ENCODE measurements at places on chromosomes 3 and 15.

GRCh38 chr15:72502220-72502809 lies 28.2 kb downstream of the ARIH1 start:
- no peak for DNase-seq

GRCh38 chr3:97037294-97037943 lies 223.0 kb downstream of the EPHA6 start:
- no peak for DNase-seq

- no peak for DNase-seq
Measured at GRCh38 chr3:47856669-47857068, 53.7 kb downstream of the DHX30 start.

DNA sequence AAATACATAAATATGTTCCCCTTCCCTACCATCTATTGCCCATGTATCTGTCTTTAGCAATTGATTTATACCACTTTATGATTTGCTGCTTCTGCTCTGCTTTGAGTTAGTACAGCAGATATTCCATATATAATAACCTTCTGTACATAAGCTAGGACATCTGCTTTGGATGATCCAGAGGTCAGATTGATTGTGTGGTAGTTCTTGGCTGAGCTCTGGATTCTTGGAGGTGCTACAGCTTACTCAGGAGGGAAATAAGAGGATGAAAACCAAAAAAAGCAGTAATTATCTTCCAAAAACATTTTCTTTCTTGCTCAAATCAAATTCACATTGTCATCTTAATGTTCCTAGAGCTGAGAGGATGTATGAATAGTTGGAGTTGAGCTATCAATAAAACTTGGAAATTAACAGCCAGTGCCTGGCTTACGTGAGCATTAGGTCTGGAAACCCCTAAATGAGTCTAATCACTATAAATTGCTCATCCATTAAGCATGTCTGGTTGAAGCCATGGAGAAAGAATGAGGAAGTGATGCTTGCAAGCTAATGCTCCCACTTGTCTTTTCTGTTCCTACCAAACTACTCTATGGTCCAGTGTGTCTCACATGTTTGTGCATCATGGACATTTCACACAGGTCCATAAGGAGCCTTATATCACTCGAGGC lies 36.3 kb upstream of the TMEM42 start:
- DNase-seq: no peak

- no peak for DNase-seq
Measured at GRCh38 chr15:78909160-78909695, 35.6 kb downstream of the CTSH start.

DNA sequence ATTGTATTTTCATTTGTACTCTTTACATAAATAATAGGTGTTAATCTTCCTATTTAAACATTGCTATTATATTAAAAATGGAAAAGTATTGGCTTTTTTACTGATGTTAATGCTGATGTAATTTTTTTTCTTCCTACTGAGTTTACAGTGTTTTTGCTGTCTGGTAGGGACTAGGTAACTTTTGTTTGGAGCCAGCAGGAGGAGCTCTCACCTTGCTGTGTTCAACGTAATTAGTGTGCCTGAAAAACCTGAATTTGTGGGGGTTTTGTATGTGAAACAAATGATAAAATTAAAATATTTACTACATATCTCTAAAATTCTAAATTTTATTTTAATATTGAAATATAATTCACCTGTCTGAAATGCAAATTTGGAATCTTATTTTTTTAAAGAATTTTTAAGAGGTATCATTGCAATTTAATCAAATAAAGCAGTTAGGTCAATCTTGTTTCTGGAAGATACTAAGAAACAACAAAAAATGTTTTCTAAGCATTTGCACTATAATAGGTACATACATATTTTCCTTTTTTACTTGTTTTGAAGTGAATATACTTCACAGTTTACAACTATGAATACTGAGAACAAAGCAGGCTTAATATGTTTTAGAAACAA lies 48.8 kb downstream of the EPHA6 start:
- DNase-seq: no peak

- no peak for DNase-seq
Measured at GRCh38 chr3:17027318-17027717, 142.6 kb downstream of the PLCL2 start.

- DNase-seq: no peak
Measured at GRCh38 chr3:67685499-67685898, 31.1 kb upstream of the SUCLG2 start.

GRCh38 chr3:97983933-97984491 lies 11.8 kb upstream of the RIOX2 start:
- DNase-seq: no peak

DNA sequence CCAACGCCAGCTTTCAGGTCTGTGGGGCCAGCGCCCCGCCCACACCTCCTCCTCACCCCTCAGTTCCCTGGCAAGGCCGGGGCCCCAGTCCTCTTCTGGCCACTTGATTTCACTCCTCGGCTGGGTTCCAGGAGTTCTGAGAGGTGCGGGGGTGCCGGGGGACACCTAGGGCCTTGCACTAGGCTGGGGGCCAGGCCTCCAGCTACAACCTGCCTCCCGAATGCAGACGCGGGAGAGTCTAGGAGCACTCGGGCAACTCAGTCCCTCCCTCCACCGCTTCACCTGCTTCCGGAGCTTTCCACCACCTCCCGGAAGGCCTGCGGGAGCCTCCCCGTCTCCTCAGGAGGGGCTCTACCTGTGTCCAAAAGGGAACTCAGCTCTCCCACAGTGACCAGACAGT lies 35.6 kb downstream of the TNK2 start:
- no peak for DNase-seq

GRCh38 chr3:16366581-16366980 lies 101.6 kb downstream of the OXNAD1 start:
- no peak for DNase-seq

- no peak for DNase-seq
Measured at GRCh38 chr3:45792036-45792435, 4.3 kb downstream of the SLC6A20 start.

DNA sequence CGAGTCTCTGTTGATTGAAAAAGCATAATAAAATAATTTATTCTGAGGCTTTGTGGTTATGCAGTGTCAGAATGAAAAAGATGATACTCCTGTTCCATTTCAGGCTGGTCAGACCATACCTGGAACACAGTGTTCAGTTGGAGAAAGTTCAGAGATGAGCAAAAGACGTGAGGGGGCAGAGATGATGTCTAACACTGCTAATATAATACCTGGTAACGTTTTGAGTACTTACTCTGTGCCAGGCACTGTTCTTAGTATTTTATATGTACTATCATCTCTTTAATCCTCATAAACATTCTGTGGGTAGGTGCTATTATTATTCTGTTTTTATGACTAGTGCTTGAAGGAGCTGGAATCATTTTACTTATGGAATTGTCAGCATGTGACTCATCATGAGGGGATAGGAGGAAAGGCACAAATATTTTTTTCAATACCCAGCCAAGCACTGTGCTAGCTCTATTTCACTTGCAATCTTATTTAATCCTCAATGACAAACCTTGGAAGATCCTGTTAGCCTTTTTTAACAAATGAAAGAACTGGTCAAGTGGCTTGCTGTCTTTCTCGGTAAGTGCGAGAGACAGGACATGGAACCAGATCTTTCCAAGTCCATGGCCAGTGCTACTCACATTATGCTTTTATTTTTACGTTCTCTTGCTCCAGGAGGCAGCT lies 31.8 kb downstream of the IQGAP1 start:
- no peak for DNase-seq

- no peak for DNase-seq
Measured at GRCh38 chr15:67413770-67414390, 107.1 kb upstream of the C15orf61 start.

- DNase-seq: no peak
Measured at GRCh38 chr3:119343719-119344118, 49.5 kb downstream of the ARHGAP31 start.

DNA sequence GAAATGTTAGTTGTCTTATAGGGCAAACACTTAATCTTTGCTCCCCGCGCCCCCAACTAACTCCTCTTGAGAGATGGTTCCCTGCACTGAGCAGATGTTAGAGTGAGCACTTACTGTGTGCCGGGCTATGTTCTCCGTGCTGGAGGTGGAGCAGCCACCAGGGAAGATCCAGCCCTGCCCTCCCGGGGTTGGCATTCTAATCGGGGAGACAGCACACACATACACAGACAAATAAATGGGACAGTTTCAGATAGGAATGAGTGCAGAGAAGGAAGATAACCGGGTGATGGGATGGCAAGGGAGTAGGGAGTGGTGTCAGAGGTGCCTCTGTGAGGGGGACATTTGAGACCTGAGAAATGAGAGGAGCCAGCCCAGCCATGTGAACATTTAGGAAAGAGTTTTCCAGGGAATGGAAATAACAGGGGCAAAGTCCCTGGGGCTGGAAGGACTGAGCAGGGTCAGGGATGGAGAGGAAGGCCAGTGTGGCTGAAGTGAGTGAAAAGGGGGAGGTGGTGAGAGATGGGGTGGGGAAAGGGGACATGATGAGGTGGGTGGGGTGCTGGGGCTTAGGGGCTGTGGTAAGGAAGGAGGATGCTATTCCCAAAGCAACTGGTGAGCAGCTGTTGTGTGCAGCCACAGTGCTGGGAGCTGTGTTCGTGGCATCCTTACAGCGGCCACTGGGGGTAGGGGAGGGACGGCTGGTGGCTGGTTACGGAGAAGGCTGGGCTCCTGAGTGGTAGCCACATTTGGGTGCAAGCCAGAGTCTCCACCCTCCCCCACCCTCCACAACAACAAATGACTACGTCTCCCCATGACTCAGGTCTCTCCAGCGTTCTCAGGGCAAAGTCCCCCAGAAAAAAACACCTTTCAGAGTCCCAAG lies 15.4 kb upstream of the FGD5 start:
- no peak for DNase-seq

- no peak for DNase-seq
Measured at GRCh38 chr3:43160664-43161063, 54.8 kb upstream of the POMGNT2 start.

GRCh38 chr15:101573951-101574350 lies 78.2 kb downstream of the TM2D3 start:
- DNase-seq: no peak

DNA sequence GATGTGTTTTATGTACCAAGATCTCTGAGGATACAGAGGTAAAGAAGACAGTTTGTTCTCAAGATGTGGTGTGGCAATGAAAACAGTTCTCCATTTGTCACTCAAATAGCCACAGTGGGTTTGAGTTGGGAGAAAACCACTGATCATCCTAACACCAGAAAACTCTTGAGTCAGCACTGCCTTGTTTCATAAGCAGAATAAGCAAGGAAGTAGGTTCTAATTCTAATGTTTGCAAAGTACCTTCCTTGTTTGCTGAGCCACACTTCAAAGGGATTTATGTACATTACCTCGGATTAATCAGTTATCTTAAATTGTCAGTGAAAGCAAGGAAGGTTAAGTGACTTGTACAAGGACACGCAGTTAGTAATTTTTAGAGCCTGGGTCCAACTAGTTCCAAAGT lies 107.8 kb upstream of the BOC start:
- DNase-seq: no peak

DNA sequence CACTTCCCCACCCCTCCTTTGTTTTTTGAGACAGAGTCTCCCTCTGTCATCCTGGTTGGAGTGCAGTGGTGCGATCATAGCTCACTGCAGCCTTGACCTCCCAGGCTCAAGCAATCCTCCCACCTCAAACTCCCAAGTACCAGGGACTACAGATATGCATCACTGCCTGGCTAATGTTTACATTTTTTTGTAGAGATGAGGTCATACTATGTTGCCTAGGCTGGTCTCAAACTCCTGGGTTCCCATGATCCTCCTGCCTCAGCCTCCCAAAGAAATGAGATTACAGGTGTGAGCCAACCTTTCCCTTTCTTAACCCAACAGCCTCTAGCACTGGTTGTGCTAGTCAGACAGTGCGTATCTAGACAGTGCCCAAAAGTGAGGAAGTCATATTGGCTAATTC lies 6.4 kb upstream of the GATM start:
- DNase-seq: no peak

DNA sequence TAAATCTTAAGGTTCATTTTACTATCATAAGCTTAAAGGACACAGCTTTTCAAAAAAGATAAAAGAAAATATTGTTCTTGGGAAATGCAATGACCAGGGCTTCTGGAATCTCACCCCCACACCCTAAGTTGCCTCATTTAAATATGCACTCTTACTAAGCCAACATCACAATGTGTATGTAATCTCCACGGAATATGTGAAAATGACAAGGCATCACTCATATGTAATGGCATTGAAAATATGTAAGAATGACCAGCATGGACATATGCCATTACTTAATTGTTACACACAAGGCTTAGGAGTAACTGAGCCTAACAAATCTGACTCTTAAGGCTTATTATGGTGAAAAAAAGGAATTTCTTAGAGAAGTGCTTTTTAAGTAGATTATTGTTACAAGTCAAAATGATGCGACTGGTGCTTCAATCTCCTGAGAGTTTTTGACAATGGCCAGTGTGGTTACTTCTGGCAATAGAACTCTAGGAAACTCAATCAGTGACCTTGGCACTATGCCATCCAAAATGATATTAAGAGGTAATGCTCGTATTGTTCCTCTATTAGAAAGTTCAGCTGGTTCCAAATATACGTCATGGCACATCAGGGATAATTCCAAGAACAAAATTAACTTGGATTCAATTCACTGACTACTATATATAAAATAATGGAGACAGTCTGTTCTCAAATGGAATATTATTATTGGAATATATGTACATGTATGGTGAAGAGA lies 290.0 kb upstream of the PLSCR5 start:
- no peak for DNase-seq

DNA sequence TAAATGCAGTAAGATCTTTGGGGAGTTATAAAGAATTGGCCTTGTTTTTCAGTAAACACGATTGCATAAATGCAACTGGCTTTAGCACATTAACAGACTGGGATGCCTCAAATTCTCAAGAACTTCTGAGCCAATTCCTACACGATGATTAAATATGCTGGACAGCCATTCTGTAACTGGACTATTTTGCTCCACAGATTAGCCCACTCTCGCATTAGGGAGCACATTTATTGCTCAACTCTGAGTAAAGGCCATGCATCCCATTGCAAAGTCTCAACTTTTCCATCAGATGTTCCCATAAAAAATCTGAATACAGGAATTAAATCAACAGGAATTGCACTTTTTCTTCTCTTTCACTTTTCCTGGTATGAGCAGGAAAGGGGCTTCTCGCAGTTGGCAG lies 66.7 kb upstream of the PRICKLE2 start:
- DNase-seq: no peak

DNA sequence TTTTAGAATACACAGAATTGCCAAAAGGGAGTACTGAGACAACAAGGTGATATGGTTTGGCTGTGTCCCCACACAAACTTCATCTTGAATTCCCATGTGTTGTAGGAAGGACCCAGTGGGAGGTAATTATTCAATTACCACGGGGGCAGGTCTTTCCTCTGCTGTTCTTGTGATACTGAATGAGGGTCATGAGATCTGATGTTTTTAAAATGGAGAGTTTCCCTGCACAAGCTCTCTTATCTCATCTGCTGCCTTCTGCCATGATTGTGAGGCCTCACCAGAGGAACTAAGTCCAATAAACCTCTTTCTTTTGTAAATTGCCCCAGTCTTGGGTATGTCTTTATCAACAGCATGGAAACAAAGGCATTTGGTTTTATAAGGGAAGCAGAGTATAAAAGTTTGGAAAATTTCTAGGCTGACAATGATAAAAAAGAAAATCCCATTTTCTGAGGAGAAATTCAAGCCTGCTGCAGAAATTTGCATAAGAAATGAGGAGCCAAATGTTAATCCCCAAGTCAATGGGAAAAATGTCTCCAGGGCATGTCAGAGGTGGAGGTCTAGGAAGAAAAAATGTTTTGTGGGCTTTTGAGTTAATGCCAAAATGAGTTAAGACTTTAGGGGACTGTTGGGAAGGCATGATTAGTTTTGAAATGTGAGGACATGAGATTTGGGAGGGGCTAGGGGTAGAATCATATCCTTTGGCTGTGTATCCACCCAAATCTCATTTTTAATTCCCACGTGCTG lies 130.5 kb upstream of the THRB start:
- no peak for DNase-seq

- DNase-seq: no peak
Measured at GRCh38 chr15:41892621-41893421, 1.0 kb downstream of the SPTBN5 start.
